MCF 10A (cell line): ENCODE measurements at places on chromosomes 6 and 20. TPM values are rescaled to one million over a fixed set of nuclear protein-coding genes. Genes with fewer than 3 reads are reported as not detected.

Gene BPIFA2
- not detected in 2 replicates for total RNA-seq

DNA sequence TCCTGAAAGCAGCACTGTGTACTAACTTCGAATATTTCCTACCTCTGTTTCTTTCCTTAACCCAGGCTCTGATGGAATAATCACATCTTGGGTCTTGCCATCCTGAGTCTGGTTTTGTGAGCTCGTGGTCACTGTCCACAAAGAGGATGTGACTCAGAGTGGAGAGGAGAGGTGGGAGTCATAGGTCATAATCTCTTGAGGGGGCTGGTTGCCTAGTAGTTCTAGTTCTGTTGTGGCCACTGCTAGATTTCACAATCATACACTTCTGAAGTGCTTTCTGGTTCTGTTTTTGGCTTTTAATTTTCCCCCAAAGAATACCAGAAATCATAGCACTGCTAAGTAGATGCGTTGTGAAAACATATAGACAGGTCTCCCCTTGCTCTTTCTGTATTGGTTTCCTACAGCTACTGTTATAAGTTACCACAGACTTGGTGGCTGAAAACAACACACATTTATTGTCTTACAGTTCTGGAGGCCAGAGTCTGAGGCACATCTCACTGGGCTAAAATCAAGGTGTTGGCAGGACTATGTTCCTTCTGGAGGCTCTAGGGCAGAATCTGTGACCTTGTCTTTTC lies 102.8 kb downstream of the NRSN1 start:
- peak; percentile 37 for DNase-seq

Gene C2
- not detected in 2 replicates for total RNA-seq

GRCh38 chr6:168035098-168035660 lies 37.7 kb downstream of the KIF25 start:
- peak; percentile 7 for DNase-seq

Gene HLA-B
- total RNA-seq = 87.4 and 180 TPM in 2 replicates

Gene MLN
- not detected in 2 replicates for total RNA-seq

- DNase-seq = no peak
Observed at GRCh38 chr20:588476-588875, 21.6 kb downstream of the TCF15 start.

Gene MATN4
- total RNA-seq = 0.20 TPM in 1 of 2 replicates, not detected in the other

Gene TRAPPC3L
- not detected in 2 replicates for total RNA-seq

DNA sequence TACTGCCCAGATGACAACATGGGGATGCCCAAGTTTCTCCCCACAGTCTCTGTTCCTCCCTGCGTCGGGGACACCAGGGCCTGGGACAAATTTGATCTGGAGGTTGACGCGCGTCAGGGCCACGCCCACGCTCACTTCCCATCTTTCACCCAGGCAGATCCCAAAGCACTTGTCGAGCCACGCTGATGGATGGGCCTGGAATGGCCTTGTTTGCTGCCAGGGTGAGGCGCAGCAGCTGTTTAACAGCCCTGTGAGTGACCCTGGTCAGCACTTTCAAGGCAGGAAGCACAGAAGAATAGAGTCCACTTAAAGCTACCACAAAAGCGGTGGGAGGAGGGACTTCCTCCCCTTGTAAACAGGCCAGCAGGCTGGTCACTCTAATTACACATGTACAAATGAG lies 324.7 kb upstream of the JARID2 start:
- no peak for DNase-seq

Gene SNX9
- 33.1 and 37.4 TPM in 2 replicates for total RNA-seq

GRCh38 chr6:168027521-168027920 lies 30.1 kb downstream of the KIF25 start:
- DNase-seq = no peak

DNA sequence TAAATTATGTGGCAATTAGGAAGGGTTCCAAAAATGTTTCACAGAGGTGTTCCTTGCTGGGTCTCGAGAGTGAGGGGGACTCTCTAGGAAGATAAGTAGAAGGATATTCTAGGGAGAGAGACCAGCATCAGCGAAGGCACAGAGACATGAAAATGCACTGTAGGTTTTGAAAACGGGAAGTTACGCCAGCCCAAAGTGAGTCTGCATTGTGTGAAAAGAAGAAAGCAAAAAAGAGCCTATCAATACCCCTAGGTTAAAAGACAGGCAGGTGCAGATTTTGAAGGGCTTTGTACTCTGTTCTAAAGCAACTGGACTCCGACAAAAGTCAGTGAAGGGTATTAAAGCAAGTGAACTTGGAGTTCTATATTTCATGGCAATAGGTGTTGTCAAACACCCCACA lies 25.7 kb upstream of the MRAP2 start:
- DNase-seq = no peak

GRCh38 chr6:132140189-132140588 lies 189.0 kb upstream of the CCN2 start:
- DNase-seq = no peak

DNA sequence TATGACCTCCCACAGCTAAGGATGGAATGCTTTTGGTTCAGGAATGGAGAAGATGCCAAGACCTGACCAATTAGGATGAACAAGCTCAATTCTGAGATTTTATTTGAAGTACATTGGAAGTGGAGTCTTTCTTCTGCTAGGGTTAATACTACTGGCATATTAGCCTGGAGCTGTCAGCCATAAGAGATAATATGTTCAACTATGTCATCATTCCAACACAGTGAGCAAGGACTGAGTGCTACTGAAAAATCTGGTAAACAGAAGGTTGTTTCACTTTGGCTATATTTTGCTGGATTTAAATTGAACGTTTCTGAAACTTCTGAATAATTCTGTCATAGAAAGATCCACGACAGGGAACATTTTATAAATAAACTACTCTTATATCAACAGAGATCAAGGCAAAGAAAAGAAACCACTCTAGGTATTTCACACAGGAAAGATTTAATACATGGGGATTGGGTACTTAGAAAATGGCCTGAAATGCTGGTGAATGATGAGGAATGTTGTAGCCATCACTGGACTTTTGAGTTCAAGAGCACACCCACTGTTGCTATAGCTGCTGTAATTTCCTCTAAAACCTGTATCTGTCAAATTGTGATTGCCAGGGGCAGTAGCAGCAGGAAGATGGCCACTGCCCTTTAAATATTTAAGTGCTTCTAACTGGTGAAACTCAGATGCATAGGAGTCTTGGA lies 200.5 kb downstream of the PLCB4 start:
- DNase-seq = no peak
